AG04449 (cell line): ENCODE measurements at places on chromosomes 2 and 18.

- DNase-seq, result no peak
Observed at GRCh38 chr2:231399046-231399852, 3.7 kb downstream of the B3GNT7 start.

- no peak for DNase-seq
Observed at GRCh38 chr2:212535996-212536816, 2.4 kb downstream of the ERBB4 start.

GRCh38 chr2:74850496-74851190 is 16.7 kb downstream of the HK2 start:
- DNase-seq, result no peak

DNA sequence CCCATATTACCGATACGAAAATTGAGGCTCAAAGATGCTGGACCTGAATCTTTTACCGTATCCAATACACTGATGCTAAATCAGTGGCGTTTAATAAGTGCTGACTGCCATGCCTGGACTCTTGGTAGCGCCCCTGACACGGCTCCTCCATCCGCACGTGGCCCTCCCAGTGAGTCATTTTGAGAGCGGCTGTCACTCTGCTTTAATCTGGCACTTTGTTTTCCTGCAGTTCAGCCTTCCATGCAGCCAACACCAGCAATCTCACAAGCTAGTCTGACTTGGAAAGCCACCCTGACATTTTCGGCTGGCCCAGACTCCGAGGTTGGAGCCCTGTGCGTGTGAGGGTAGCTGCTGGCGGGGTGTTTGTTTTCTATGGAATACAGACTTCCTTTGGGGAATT is 155.1 kb upstream of the LMAN1 start:
- DNase-seq, result peak; percentile 28

GRCh38 chr2:184326066-184326465 is 272.3 kb upstream of the ZNF804A start:
- no peak for DNase-seq

GRCh38 chr2:133682906-133683305 is 114.6 kb upstream of the NCKAP5 start:
- DNase-seq, result no peak

GRCh38 chr2:121144111-121144510 is 140.9 kb downstream of the TFCP2L1 start:
- no peak for DNase-seq

DNA sequence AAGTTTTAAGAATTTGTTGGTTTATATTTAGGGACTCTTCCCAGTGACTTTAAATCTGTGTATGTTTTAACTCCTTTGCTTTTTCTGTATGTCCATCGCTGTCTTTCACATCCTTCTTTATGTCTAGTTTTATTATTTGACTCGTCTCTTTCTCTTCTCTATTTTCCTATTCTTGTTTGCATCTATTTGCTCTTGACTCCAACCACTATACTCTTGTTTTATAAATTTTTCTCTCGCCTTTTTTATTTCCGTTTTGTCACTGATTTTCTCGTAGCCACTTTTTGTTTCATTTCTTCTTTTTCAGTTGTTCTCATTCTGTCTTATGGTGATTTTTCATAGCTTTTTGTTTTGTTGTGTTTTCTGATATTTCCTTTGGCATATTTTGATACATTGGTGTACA is 170.5 kb upstream of the NETO1 start:
- no peak for DNase-seq

- no peak for DNase-seq
Observed at GRCh38 chr2:15666861-15667808, 75.5 kb downstream of the DDX1 start.

GRCh38 chr2:229268626-229269025 is 2.5 kb downstream of the PID1 start:
- no peak for DNase-seq

DNA sequence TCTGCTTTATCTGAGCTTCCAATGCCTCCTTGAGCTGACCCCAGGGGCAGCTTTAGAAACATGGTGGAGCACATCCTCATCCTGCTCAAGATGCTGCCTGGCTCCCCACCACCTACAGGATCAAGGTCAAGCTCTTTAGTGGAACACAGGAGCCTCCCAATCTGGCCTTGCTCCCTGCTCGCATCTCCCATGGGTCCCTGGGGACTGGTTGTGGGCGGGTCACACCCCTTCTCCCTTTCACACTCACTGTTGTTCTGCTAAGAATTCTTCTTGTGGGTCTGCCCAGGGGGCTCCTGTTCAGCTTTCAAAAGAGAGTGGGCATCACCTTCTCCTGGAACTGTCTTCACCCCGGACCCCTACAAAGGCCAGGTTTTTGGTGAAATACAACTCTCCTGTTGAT is 8.4 kb upstream of the NT5DC4 start:
- no peak for DNase-seq

DNA sequence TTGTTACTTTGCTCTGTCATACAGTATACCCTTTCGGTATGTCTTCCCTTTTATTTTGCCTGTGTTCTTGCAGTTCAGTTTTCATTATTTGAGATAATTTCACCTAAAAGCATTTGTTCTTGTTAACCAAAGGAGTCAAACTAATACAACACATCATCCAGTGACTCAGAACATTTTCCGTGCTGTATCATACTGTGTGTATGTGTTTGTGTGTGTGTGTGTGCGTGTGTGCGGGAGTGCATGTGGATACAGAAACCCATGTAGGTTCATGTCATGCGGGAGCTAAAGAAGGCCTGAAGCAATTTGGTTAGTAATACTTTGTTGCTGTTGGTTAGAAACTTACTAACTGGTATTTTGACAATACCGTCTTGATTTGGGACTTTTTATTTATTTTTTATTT is 60.0 kb downstream of the CEP192 start:
- no peak for DNase-seq

GRCh38 chr2:239919774-239920692 is 105.1 kb downstream of the NDUFA10 start:
- no peak for DNase-seq

GRCh38 chr2:234436482-234436837 is 60.4 kb downstream of the ARL4C start:
- no peak for DNase-seq

DNA sequence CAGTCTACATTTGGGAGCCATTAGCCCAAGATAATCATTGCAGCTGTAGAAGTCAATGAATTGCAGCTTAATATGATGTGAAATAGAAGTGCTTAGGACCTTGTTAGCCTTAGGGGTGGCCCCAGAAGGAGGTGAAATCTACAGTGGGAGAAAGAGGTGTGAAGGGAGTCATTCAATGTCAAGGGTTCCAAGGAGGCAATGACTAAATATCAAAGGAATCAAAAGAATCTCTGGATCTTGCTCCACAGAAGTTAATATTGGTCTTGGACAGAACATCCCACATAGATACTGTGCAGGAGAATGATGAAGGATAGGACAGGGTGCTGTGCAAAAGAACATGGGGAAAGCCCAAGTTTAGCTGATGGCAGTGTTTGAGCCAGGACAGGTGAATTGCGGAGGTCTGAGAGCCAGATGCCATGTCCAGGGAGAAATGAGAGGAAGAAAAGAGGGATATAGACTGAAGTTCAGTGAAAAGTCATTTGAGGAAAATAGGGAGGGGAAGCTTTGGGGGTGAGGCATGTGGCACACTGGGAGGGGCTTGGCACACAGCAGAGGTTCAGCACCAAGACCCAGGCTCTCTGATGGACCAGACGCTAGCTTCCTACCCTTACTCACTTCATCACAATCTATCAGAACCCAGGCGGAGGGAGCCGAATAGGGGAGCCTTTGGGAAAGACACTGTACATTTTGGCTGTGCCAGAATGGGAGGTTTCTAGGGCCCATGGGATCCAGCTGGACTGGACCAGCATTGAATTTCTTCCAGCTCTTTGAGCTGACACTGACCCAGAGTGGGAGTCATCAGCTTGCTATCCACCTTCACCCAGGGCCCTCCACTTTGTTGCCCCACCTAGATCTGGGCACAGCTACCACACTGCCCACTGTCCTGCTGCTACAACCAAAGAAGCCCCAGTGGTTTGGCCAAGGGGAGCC is 2.2 kb downstream of the IL1F10 start:
- DNase-seq, result no peak

- no peak for DNase-seq
Observed at GRCh38 chr18:2714140-2714539, 58.6 kb downstream of the SMCHD1 start.

DNA sequence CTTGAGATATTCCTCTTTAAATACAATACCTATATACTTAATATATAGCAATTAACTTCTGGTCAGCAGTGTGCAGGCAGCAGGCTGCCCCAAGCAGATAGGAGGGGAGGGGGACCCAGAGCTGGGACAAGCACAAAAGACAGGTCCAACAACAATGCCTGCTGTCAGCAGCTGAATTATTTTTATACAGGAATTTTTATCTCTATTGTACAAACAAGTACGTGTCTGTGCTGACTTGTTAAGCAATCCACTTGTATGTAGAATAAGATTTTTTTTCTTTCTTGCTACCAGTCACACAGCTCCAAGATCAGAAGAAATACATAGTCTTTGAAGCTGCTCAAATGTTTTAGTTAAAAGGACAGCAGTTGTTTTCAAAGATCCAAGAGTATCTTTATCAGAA is 16.7 kb downstream of the BCL11A start:
- no peak for DNase-seq

DNA sequence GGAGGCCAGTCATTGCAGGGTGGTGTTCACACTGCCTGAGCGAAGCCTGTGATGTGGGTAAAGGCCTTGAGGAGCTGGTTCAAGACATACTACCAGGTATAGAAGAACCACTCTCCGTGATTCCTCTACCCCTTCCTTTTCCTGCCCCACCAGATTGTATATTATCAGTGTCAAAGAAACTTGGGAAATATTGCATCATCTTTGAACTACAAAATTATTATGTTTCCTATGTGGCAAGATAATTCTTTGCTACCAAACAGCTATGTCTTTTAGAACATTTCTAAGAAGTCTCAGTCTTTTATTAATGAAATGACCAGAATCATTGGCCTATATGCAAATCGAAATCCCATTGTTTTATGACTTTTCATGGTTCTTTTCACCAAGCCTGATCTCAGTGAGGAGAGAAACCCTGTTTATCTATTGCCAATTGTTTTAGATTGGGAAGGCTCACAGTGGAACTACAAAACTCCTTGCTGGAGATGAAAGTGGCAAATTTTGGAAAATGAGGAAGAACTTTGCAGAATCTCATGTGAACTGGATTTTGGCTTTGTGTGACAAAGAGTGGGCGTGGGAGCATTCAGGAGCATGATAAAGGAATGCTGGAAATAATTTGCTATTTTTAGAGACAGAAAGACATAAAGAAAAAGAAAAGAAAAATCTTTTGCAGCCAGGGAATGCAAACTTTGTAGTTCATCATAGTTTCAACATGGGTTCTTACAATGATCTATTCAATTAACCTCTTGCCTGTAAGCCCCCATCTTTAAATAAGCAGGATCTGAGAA is 286.9 kb downstream of the INSIG2 start:
- DNase-seq, result no peak

DNA sequence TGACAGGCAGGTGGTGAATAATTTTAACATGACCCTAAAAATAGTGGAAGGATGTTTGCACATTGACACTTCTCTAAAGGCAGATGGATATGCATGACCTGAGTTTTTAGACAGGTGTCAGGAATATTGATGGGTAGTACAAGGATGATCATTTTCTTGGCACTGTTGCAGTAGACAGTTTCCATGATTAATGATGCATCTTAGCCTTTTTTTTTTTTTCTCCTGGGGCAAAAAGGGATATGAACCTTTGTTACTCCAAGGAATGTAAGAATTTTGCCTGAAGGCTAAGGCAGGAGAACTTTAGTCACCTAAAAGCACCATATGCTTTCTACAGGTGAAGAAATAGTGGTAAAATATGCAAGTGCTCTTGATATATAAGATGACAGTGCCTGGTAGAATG is 136.3 kb upstream of the CAVIN2 start:
- DNase-seq, result no peak

DNA sequence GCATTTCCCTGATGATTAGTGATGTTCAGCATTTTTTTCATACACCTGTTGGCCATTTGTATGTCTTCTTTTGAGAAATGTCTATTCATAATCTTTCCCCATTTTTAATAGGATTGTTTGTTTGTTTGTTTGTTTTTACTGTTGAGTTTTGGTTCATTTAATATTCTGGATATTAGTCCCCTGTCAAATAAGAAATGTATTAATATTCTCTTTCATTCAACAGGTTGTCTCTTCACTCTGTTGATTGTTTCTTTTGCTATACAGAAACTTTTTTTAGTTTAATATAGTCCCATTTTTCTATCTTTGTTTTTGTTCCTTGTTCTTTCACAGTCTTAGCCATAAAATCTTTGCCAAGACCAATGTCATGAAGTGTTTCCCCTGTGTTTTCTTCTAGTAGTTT is 22.1 kb downstream of the ACVR1C start:
- no peak for DNase-seq

GRCh38 chr2:33210626-33211025 is 263.9 kb downstream of the LTBP1 start:
- peak; percentile 96 for DNase-seq
